HT-29 (cell line): ENCODE measurements at places on chromosomes 13 and 19.
A peak's percentile ranks its signal among the peaks of the same experiment; 100 is the strongest.

- no peak for DNase-seq
These were observed 108.0 kb upstream of the DOCK9 start for GRCh38 chr13:99085808-99086266.

DNA sequence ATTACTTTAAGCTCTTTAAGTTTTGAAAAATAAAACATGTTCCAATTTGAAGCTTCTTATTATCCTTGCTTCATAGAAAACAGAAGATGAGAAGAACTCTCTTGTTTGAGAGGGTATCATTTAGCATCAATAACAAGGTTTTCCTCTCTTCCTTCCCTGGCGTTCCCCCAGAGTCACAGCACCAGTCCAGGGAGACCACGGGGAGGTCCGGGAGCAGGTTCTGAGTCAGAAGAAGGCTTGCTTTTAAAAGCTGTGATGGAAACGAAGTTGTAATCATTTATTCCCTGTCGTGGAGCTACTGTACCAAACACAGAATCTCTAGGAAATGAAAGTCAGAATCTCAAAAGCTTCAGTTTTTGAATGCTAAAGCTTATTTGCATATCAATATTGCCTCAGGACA is 174.0 kb upstream of the LSM14A start:
- no peak for DNase-seq

GRCh38 chr13:94829837-94830365 is 117.6 kb upstream of the SOX21 start:
- DNase-seq = no peak

DNA sequence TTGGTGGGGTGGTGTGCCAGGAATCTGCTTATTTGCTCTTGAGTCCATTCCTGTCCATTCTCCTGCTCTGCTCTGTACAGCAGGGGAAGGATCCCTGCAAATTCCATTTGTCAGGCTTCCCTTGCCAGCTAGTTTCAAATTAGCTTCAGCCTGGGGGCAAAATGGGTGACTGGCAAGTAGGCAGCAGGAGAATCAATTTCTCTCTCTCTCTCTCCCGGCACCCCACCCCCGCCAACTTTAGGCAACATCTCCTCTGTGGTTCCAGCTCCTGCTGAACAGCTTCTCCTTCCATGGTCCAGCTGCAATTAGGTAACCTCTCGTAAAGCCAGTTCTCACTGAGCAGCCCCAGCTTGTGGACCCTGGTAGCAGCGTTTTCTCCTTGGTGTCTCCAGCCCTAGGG is 6.7 kb upstream of the MYCBP2 start:
- DNase-seq = no peak

GRCh38 chr19:34998777-34999497 is 1.2 kb upstream of the GRAMD1A start:
- no peak for DNase-seq

GRCh38 chr13:56687131-56687530 is 453.6 kb upstream of the PRR20A start:
- no peak for DNase-seq

DNA sequence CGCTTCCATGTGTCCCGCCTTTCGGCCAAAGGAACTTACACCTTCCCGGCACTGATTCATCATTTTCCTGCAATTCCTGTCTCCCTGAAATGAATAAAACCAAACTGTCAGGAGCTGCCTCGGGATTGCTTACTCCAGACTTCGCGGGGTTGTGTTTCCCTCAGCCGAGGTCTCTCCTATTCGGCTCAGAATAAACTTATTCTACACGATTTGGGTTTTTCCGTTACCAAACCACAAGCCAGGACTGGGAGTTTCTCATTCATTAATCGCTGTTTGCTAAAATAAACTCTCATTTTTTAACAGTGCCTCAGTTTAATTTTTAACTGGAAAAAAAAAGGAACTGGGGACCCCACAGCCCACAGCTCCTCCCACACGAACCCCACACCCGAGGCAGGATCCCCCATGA is 667 bp downstream of the ZNF878 start:
- no peak for DNase-seq

GRCh38 chr19:5354403-5354802 is 13.8 kb upstream of the PTPRS start:
- DNase-seq = no peak

DNA sequence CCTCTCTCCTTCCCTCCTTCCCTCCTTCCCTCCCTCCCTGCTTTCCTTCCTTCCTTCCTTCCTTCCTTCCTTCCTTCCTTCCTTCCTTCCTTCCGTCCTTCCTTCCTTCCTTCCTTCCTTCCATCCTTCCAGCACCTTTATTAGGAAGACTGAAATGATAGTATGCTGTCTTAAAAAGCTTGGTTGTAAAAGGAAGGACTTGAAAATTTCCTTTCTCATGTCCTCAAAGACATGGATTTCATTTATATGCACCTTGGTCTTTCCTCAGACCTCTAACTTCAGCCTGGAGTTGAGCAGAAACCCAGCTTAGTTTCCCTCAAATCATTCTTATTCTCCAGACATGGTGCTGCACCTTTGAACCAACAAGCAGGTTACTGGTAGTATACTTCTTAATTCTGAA is 141.7 kb downstream of the GPC6 start:
- no peak for DNase-seq

DNA sequence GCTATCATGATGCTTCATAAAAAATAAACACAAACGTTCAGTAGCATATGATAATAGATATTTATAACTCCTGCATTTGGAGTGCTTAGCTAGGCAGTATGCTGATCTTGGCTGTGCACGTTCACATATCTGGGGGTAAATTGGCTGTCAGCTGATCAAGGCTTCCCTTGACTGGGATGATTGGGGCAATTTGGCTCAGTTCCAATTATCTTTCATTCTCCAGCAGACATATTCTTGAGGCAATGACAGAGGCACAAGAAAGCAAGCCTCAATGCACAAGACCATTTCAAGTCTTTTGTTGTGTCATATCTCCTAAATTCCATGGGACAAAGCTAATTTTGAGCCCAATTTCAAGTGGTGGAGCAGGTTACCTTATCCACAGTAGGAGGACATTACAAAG is 142.0 kb downstream of the DLEU7 start:
- DNase-seq = no peak

DNA sequence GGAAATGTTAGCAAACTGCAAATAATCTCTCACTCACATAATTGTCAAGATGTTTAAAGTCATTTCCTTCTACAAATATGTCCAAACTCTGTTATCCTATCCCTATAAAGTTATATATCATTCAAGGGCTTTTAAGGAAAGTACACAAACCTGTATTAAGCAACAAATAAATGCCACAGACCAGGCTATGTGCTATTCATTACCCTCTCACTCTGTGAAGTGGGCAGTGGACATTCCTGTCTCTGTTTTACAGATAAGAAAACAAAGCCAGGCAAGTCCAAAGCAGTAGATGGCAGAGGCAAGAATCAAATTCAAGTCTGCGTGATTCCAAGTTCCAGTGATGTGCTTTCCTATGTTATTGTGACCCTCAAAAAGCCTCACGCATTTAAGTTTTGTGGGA is 140.6 kb downstream of the LHFPL6 start:
- no peak for DNase-seq

GRCh38 chr19:13127811-13128575 is 9.9 kb downstream of the NACC1 start:
- no peak for DNase-seq

GRCh38 chr19:6491802-6492592 is 10.1 kb downstream of the TUBB4A start:
- DNase-seq = no peak

- DNase-seq = no peak
These were observed 15.2 kb upstream of the ERCC2 start for GRCh38 chr19:45385392-45386221.

GRCh38 chr19:29614046-29614445 is 8.0 kb downstream of the POP4 start:
- DNase-seq = no peak

DNA sequence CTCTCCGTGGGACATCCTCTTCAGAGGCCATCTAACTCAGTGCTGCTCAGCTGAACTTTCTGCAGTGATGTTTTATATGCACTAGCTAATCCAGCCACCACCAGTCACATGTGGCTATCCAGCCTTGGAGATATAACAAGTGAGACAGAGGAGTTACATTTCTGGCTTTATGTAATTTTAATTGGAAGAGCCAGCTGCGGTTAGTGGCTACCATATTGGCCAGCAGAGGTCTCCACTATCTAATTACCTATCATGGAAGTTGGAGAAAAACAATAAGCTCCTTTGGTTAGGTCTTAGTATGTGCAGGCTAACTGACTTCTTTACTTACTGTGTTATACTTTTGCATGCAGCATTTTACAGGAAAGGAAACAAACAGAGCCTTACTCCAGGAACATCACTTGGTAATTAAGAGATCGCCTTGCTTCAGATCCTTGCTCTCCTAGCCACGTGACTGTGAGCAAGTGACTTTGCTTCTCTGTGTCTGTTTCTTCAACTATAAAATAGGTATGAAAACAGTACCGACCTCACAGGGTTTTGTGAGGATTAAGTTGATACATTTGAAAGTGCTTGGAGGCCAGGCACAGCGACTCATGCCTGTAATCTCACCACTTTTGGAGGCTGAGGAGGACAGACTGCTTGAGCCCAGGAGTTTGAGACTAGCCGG is 1.6 kb upstream of the KLK10 start:
- DNase-seq = peak; percentile 97

DNA sequence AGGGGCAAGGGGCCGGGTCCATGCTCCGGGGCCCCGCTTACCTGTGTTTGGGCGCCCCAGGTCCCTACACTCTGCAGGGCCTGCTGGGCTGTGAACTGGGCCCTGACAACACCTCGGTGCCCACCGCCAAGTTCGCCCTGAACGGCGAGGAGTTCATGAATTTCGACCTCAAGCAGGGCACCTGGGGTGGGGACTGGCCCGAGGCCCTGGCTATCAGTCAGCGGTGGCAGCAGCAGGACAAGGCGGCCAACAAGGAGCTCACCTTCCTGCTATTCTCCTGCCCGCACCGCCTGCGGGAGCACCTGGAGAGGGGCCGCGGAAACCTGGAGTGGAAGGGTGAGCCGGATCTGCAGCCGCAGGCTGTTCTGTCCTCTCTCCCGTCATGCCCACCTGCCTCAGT is 1.7 kb downstream of the FCGRT start:
- DNase-seq = no peak

DNA sequence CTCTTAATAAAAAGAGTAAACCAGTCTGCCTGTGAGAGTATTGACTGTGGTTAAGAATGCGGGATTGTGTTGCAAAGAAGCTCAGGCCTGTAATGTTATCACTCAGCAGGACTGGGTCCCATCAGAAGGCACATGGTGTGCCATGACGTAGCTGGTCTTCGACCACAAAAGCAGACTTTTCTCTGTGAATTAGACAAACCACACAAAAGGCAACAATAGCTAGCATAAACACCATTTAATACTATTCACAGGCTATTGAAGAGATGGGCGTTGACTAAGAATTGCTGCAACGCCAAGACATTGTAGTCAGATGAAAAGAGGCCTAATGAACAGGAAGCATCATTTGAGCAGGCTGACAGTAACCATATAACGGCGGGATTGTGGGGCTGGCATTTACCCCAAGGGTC is 235.6 kb upstream of the SOX21 start:
- no peak for DNase-seq

DNA sequence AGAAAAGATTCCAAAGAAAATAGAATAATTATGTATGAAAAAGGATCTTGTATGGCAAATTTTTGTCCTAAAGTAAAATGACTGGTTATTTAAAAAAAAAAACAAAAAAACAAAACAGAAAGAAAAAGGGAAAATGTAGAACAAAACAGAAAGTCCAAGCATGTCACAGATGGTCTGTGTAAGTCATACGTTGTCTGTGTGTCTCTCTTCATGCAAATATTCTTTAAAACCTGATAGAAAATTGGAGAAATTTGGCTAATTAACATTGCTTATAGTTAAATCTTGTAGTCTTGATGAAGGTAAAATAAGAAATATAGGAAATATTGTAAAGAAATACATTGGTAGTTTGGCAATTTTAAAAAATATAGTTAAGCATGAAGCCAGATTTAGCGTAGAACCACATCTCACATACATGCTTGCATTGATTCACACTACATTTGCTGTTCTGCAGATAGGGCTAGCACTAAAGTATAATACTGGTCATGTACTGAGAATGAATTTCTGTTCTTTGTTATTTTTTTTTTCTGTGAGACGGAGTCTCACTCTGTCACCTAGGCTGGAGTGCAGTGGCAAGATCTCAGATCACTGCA is 58.4 kb downstream of the SPRYD7 start:
- no peak for DNase-seq

DNA sequence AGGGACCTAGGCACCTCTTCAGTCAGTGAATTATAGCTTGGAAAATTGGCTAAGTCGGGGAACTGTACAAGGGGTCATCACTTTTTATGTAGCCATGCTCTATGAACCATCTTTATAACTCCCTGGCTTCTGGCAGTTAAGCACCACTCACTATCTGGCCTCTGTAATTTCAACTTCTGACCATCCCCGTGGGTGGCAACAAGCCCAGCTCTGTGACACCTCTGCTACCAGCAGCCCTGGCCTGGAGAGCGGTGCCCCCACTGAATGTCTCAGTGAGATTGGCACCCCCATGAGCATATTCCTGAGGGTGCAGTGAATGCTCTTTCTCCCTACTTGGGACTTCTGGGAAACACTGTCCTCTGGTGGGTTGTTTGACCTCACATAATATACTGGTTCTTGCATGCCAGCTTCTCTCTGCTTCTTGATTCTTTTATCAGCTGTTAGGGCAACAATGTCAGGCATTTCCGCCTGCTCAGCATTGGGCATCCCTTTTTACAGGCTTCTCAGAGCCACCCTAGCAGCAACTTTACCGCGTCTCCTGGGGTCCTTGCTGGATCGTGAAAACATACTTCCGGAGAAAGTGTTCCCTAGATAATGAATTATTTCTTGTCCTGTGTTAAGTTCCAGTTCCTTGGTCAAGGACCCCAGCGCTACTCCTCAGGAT is 10.4 kb downstream of the KL start:
- no peak for DNase-seq

DNA sequence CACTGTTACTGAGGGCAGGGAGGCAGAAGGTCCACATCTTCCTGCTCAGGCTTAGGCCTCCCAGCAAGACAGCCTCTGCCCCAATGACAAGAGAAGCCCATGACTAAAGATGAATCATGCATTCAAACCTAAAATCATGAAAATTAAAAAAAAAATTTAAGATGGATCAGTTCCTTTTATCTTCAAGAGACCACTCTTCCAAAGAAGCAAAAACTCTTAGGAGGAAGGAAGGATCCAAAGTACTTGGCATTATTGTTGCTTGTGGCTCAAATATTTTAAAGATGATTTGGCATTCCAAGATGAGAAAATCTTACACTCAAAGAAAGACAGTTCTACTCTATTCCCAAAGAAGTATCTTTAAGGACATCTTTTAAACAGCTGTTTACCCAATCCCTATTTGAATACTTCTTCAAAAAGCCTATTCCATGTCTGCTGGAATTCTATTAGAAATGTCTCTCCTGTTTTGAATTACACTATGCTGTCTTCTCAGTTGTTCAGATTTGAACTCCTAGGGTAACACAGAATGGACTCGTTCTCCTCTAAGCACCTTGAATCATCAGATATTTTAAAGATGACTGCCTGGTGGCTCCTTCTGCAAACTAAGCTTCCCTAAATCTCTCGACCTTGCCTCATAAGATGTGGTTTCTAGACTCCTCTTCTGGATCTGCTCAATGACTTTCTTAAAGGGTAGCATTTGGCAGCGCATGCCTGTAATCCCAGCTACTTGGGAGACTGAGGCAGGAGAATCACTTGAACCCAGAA is 7.0 kb downstream of the SERP2 start:
- no peak for DNase-seq
